ENCODE measurements at places on chromosomes 2 and 18.

GRCh38 chr2:82428251-82428650, 2030.8 kb downstream of the SUCLG1 start:
- DNase-seq = no peak

DNA sequence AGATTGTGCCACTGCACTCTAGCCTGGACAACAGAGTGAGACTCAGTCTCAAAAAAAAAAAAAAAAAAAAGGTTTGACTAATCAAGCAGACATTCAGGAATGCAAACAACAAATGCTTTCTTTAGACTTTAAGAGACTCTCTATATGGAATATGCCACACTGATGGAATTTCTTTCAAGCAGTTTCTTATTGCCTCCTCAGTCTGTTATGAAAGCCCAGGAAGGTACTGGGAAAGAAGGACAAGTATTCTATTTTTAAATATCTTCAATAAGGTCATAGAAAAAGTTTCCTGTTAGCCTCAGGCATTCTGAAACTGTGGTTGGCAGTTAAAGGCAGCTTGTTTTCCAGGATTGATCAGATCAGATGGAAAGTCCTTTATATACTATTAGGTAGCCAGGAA, 241.6 kb downstream of the PIK3C3 start:
- no peak for DNase-seq

- DNase-seq = no peak
These were observed 363.4 kb upstream of the GCFC2 start for GRCh38 chr2:76073992-76074604.

- no peak for DNase-seq
These were observed 152.4 kb upstream of the CAVIN2 start for GRCh38 chr2:191999101-191999841.

- DNase-seq = no peak
These were observed 197.6 kb downstream of the LDLRAD4 start for GRCh38 chr18:13416208-13416607.

- no peak for DNase-seq
These were observed 204.9 kb upstream of the TWIST2 start for GRCh38 chr2:238642973-238643372.

- no peak for DNase-seq
These were observed 73.5 kb upstream of the SRD5A2 start for GRCh38 chr2:31654241-31654640.

DNA sequence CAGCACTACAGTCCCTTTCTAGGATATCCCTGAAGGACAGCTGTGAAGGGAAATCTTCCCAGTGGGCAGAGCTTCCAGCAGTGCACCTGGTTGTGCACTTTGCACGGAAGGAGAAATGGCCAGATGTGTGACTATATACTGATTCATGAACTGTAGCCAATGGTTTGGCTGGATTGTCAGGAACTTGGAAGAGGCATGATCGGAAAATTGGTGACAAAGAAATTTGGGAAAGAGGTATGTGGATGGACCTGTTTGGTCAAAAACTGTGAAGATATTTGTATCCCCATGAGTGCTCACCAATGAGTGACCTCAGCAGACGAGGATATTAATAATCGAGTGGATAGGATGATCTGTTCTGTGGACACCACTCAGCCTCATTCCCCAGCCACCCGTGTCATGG, 582.2 kb downstream of the CPS1 start:
- no peak for DNase-seq

DNA sequence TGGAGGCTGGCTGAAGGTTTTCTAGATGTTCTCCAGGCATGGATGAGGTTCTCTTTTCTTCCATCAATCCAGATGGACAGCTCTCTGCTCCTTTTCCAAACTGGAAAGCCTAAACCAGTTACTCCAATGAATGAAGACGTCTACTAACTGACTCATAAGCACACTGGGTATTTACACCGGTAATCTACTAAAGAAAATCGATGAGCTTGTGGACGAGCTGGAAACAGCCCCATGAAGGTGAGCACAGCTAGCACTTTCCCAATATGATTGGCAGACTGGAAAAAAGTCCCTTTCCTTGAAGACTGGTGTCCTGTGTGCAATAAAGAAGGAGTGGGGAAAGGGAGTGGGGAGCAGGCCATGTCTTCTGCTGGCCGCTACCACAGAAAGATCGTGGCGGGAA, 84.0 kb downstream of the ACTR2 start:
- DNase-seq = no peak

DNA sequence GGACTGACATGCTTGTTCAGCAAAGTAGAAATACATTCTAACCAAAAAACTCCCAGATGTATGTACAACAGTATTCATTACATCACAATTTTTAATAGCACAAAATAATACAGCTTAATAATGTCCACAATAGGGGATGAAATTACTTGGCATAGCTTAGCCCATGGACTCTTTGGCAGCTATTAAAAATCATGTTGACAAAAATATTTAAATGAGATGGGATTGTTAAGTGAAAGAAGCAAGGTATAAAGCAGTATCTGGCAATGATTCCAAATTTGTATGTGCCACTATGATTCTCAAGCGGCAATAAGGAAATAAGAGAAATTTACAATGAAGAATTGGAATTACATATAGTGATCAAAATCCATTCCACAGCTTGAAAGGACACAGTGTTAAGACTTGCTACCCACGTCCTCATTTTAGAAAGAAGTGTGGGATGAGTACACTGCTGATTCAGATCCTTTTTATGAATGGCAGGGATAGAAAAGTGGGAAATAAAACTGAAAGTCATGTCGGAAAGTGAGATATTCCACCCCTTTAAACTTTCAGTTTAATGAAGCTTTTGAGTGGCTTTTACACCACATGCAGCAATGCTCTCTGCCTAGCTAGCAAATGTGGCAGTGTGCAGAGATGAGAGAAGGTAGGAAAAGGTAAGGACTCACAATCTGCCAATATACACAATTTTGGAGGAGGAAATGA, 2.4 kb downstream of the GAREM1 start:
- DNase-seq = no peak

DNA sequence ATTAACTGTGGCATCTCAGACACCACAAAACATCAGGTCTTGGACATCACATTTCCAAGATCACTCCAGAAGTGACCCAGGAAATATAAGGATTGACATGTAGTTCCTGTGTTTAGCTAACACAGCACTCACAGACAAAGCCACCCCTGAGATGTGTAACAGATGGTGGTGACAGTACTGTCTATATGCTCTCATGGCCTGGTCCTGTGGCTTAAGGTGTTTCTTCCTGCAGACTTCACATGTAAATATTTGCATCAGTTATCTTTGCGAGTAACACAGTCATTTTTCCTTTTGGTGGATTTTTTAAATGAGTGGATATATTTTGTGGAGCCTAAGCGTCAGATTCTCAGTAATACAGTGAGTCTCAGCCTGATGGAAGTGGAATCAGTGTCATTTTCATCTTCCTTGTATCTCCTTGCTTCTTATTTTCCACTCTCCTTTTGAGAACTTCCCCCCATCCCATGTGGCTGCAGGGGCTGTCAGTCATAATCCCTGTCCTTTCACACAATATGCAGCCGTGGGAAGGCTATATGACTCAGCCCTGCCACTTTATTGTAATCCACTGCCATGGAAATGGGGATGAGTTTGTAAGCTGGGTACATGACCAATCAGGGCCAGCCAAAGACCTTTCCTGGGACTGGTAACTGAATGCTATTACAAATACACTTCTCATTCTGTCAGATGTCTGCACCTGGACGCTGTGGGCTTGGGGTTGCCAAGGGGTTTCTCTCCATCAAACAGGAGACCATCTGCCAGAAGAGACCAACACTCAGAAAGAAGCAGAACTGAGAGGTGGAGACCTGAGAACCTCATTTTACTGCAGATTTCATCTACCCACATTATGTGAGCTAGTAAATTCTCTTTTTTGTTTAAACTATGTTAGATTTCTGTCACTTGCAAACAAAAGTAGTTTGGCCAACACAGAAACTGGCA, 74.3 kb downstream of the ICOS start:
- no peak for DNase-seq

GRCh38 chr2:13558368-13558767, 841.6 kb downstream of the TRIB2 start:
- peak; percentile 51 for DNase-seq

DNA sequence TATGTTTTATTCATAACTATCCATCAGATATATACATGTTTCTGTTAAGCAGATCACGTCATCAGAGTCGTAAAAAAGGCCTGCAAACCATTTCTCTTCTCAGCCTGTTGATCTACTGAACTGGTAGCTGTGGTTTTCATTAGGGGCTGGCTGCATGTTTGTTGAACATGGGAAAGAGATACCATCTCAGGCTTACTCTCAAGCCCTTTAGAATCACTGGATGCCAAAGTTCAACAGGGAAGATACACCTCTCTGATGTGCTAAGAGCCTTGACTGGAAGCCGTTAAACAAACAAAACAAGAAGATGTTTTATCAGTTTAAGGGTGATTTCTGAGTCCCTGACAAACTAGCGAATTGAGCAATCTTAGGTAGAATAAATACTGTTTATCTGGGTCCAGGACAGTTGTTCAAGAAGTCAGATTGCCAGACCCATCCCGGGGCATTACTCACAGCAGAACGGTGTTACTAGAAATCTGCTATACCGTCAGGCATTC, 94.5 kb upstream of the LMAN1 start:
- no peak for DNase-seq

GRCh38 chr2:32991091-32991845, 44.5 kb downstream of the LTBP1 start:
- no peak for DNase-seq

- DNase-seq = peak; percentile 52
These were observed 17.2 kb downstream of the MYO1B start for GRCh38 chr2:191262436-191262835.

GRCh38 chr18:60372596-60372995, at the start of gene MC4R:
MC4R (minus strand) TSS chr18:60372775; CDS start chr18:60372349, 426 bp downstream.
- peak; percentile 57 for DNase-seq

DNA sequence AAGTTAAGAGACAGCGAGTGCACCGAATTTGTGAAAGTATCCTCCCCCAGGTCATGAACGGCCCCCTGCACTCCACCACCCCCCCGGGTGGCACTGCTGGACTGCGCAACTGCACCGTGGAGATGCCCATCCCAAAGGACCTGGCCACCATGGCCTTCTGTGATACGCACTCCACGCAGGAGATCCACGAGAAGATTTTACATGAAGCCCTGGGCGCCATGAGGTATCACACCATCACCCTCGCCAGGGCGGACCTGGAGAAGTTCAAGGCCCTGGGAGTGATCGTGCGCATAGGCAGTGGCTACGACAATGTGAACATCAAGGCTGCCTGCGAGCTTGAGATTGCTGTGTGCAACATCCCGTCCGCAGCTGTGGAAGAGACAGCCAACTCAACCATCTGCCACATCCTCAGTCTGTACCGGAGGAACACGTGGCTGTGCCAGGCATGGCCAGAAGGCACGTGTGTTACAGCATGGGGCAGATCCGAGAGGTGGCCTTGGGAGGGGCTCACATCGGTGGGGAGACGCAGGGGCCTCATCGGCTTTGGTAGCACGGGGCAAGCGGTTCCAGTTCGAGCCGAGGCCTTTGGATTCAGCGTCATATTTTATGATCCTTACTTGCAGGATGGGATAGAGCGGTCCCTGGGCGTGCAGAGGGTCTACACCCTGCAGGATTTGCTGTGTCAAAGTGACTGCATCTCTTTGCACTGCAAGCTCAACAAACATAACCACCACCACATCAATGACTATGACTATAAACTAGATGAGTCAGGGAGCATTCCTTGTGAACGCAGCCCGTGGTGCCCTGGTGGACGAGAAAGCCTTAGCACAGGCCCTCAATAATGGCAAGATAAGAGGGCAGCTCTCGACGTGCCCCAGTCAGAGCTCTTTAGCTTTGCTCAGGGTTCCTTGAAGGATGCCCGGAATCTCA, 290.8 kb upstream of the MC4R start:
- no peak for DNase-seq

DNA sequence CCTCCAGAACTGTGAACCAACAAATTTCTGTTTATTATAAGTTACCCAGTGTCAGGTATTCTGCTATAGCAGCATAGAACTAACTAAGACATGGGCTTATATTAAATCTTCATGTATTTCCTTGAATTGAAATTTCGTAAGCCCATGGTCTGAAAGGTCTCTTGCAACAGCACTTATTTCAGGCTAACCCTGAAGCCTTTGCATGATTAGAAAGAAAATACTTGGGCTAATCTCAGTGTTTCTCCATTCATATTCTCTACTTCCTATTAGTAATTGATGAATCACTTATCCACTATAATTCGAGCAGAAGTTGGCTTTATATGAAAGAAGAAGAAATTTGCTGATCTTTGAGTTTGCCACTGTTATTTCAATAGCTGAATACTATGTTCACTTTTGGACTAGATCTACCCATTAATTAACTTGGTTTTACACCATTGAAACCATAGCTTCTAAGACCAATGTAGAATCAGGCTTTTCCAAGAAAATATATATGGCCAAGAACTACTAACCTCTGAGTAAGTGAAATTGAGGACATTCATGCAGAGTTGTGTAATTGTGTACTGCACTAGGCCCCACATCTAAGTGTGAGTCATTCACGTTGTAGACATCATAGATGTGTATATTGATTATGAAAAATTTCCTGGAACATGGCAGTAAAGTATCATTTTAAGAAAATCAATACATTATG, 731.6 kb downstream of the SOCS6 start:
- peak; percentile 49 for DNase-seq

GRCh38 chr2:224781400-224781799, 65.2 kb upstream of the CCDC195 start:
- no peak for DNase-seq

DNA sequence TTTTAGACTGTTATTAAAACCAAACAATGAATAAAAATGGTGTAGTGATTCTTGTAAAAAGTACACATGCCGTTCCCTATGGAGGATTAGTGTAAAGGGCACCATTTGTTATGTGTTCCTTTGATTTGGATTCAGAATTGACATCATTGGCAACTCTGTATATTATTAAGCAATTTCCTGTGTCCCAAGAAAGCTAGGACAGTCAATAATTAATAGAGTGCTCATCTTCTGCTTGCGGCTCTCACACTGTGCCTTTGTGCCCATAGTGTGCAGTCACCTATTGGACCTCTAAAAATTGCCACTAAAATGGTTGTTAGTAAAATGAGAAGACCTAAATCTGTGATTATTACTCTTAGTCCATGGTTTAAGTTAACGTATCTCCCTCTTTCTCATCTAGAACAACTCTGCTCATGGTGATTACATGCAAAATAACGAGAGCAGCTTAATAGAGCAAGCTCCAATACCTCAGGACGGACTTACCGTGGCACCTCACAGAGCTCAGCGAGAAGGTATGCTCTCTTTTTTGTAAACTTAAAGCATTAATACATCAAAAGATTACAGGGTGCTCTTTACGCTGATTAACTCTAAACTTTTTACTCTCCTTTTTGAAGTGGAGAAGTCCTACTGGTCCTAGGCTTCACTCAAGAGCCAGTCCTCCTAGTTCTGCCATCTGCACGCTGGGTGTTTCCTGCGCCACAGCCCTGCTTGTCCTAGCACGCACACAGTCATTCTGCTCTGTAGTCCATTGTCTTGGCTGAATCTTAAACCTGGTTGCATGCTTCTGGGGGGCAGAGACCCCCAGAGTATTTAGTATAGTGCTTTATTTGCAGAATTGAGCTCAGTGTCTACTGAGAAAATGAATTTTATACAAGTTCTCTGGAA, 16.7 kb downstream of the ZCCHC2 start:
- DNase-seq = no peak

DNA sequence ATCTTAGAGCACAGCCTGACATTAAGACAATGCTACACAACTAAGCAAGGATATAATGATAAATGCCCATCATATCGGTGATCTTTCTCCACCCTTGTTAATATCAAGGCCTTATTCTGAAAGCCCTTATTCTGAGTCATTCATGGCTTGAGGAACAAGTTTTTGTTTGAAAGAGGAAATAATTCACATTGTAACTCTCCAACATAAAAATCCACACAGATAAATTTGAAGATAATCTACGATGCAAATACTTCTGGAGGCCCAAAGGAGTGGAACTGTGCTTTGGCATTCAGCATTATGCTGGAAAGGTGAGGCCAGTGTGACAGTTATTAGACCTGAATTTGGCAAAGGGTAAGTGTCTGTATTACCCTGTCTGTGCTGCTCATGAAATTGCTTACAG, 227.4 kb downstream of the MYO3B start:
- DNase-seq = no peak

All from non-pigmented ciliary epithelial cell (primary cell).